ENCODE measurements at places on chromosomes 6 and 20.

DNA sequence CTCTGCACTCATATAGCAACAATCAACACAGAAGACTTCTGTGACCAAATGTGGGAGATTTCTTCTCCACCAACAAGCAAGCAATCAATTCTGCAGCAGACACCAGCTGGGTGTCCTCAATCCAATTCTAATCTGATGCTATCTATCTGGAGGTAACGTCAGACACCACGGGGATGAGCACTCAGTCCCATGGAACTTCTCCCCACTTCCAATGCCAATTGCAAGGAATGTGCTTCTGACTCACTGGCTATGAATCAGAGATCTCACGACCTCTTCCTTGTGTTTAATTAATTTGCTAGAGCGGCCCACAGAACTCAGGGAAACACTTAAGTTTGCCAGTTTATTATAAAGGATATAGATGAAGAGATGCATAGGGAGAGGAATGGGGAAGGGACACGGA lies 103.5 kb upstream of the SIRPG start:
- peak; percentile 88 for DNase-seq

DNA sequence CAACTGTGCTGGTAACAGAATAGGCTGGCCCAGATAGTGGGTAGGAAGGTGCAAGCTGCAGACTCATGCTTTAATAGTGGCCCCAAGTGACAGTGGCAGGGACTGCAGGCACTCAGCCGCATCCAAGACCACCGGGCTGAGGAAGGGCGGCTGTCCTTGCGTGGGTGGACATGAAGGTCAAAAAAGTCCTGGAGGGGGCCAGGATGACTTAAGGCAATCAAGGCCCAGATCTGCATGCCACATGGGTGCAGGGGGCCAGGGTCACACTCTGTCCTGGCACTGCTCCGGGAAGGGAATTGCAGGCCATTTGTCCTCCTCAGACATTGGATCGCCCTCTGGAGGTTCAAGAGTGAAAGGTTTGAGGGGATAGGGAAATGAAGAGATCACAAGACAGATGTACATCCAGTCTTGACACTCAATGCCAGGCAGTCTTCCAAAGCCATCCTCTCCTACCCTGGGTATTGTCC lies 10.4 kb upstream of the VNN2 start:
- peak; percentile 13 for DNase-seq

DNA sequence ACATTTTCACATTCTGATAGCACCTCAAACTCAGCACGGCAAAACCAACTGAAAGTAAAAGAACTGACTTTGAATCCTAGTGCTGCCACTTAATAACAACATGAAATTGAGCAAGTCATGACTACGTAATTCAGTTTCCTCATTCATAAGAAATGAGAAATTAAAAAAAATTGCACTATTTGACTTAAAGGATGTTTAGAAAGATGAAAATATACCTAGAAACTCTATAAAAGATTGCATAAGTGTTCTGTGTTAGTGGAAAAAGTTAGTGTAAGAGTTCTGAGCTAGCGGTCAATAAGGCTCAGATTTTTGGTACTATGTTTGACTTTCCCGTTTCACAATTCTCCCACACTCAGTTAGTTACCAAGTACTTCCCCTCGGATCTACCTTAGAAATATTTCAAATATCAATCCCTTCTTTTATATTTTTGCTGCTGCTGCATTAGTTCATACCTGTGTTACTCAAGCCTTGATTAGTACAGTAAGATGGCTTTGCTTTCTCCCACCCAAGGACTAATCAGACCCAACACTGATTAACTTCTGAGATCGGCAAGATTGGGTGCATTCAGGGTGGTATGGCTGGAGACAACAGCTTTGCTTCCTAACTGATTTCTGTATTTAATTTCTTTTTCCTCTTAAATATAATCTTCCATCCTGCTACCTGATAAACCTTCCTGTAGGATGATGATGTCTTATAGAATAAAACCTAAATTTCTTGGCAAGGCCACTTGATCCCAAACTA lies 25.9 kb downstream of the ECHDC1 start:
- DNase-seq, result no peak

- DNase-seq, result peak; percentile 41
Measured at GRCh38 chr20:2798814-2799213, 1.6 kb downstream of the CPXM1 start.

DNA sequence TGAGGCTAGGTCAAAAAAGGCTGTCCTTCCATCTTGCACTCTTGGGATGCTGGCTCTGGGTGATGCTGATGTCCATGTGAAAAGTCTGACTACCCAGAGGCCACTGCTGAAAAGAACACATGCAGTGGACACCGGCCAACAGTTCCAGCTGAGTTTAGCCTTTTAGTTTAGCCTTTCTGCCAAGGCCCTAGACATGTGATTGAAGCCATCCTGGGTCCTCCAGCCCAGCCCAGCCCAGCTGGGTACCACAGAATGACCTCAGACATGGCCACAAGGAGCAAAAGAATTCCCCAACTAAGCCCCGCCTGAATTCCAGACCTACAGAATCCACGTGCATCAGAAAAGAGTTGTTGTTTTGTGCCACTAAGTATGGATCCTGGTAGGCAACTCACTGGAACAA lies 17.4 kb downstream of the PIGT start:
- DNase-seq, result peak; percentile 61
